Esophagus squamous epithelium (tissue), 5 donors: ENCODE measurements at places on chromosomes 11 and 22.

GRCh38 chr22:20437613-20438426, at the start of gene SCARF2:
Gene SCARF2, minus strand, starts transcription at chr22:20437825. Its CDS starts 71 bp downstream, at chr22:20437754.
- DNase-seq, result no peak

GRCh38 chr11:30488304-30488998, 97.7 kb downstream of the MPPED2 start:
- DNase-seq, result no peak

- no peak for DNase-seq
Observed at GRCh38 chr11:60367009-60367408, 11.3 kb upstream of the MS4A7 start.

- no peak for DNase-seq
Observed at GRCh38 chr22:45286854-45287551, 2.3 kb downstream of the UPK3A start.

DNA sequence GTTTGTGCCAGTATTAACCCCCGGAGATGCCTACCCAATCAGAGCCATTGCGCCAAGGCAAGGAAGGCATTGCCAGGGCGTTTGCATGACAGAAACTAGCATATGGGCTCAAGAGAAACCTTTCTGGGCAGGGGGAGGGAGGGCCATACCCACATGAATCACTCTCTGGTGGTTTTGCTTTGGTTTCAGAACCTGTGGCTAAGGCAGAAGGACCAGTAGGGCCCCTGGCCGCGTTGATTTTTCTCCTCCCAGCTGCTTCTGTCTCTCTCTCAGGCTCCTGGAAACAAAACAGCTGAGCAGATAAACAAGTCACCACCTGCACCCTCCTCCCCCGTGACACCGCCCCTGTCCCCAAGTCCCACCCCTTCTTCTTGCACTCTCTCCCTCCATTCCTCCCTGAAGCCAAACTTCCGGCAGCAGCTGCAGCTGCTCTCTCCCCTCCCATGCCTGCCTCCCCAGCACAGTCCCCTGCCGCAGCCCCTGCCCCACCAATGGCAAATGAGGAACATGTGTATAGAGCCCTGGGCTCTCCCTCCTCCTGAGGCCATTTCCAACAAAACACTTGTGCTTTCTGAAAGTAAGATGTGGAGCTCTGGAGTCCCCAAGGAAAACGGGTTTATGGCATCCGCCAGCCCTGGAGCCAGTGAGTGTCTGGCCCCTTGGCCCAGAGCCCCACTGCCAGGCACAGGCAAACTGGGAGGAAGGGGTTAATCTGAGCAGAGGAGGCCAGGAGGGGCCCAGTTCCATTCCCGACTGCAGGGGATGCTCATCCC, 39.0 kb upstream of the ADA2 start:
- DNase-seq, result no peak

DNA sequence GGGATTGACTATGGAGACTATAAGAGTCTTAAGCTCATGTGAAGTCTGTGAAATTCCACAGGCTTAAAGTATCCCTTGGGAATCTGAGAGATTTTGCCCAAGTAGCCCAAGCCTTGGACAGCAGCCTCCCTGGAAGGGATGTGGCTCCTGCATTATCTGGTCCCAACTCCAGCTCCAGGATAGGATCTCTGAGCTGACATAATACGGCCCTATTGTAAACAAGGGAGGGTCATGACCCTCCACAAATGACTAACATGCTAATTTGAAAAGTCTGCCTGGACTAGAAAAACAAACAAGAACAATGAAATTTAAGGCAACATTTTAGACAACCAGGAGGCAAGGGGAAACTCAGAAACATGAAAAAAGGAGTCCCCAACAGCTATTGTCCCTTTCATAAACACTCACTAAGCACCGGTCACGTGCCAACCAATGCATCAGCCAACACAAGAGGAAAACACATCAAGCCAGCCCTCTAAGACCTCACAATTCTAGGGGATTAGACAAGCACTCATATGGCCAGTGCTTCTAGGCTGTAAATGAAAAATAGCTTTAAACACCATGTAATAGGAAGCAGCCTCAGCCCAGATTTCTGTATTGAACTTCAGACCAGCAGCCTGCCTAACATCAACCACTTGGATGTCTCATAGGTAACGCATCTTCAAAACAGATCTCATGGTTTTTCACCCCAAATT, 101.2 kb upstream of the TIMP3 start:
- no peak for DNase-seq

GRCh38 chr11:120136356-120136755, 1.6 kb downstream of the TRIM29 start:
- DNase-seq, result no peak

GRCh38 chr11:824292-824880, 3.3 kb upstream of the CRACR2B start:
- no peak for DNase-seq

DNA sequence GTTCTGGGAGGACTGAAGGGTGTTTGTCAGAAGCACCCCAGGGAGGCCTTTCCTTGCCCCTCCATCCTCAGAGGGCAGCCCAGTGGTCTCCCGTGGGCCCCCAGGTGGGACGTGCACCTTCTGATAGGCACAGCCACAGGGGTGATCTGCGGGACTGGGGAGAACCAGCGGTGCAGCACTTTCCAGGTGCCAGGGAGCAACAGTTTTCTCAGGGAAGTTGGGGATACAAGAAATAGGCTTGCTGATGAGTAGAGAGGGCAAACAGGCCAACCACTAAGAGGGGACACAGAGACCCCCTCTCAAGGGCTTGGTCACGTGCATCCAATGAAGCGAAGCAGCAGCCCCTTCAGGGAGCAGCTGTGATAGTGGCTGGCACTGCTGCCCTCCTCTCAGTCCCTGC, 107.1 kb upstream of the BID start:
- DNase-seq, result no peak

- DNase-seq, result no peak
Observed at GRCh38 chr11:108647387-108647700, 17.5 kb upstream of the DDX10 start.

DNA sequence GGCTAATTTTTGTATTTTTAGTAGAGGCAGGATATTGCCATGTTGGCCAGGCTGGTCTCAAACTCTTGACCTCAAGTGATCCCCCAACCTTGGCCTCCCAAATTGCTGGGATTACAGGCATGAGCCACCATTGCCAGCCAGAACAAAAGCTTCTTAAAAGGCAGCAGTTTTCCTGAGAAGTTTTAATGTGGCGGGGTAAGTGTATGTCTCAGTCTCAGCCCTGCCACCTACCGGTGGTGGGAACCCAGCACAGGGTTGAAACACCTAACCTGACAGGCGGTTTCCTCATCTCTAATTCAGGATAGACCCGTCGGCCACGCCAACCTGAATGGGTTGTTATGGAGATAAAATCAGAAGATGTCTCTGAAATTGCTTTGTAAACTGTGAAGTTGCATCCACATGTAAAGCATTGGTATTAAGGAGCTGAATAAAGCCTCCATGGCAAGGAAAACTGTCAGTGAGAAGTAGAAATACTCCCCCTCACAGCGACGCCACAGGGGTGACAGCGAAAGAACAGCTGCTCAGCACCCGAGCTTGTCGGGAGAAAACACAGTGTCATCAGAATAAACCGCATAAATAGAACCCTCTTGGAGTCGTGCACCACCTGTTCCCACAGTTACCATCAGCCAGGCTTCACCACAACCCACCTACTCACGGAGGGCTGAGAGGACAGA, 165.9 kb upstream of the NCAM1 start:
- no peak for DNase-seq

- no peak for DNase-seq
Observed at GRCh38 chr11:94521684-94522083, 9.4 kb downstream of the C11orf97 start.

GRCh38 chr22:25012741-25013143, 60.2 kb downstream of the KIAA1671 start:
- DNase-seq, result no peak

DNA sequence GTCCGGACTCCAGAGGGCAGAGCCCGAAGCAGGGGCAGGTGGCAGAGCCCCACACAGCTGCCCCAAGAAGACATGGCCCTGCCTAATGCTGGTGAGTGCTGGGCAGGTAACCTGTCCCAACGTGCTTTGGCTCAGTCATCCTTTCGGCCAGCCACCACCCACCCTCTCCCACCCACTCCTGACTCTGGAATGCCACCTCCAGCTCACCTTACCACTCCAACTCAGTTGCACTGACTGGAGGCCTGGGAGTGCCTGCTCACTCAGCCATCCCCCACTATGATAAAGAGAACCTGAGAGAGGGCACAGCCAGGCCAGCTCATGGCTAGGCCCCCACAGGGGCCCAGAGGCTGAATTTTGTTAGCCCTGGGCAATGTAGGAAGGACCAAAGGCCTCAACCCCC, 53.8 kb upstream of the MPEG1 start:
- DNase-seq, result no peak
